ENCODE measurements at places on chromosomes 1 and 21.

GRCh38 chr21:19197950-19198349 lies 794.4 kb upstream of the TMPRSS15 start:
- no peak for DNase-seq

- no peak for DNase-seq
Observed at GRCh38 chr1:12038356-12039163, 19.3 kb downstream of the MIIP start.

GRCh38 chr1:192546596-192547190 lies 28.9 kb upstream of the RGS1 start:
- DNase-seq: no peak

DNA sequence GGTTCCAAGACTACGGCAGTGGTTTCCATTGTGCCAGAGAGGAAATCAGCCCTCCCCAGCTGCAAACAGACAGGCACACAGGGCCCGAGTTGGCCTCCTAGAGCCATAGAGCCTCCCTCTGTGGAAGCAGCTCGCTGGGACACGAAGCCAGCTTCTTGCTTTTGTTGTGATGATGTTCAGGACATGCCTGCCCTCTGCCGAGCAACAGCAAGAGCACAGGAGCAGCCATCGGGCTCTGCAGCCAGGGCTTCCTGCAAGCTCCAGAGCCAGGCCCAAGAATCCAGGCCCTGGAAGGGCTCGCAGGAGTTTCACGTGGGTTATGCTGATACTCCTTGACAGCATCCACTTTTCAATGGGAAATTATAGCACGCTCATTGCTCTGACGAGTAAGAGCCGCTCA lies 18.5 kb downstream of the NPHP4 start:
- DNase-seq: peak; percentile 59

DNA sequence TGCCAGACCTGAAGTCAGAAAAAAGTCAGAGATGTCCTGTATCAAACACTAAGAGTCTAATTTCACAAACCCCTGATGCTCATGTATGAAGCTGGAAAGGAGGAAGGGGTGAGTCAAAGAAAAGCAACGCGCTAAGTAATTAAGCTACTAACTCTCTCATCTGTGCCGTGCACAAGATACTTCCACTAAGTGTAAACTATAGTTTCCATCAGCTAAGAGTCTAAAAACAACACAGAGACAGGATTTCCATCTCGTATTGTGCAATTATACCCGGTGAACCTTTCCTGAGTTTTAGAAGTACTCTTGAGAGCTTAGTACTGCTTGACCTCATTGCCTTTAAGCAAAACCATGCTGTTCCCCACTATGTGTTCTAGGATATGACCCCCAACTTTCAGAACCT lies 19.0 kb downstream of the DNALI1 start:
- DNase-seq: no peak

- peak; percentile 93 for DNase-seq
Observed at GRCh38 chr1:155323729-155324036, 3.0 kb downstream of the RUSC1 start.

DNA sequence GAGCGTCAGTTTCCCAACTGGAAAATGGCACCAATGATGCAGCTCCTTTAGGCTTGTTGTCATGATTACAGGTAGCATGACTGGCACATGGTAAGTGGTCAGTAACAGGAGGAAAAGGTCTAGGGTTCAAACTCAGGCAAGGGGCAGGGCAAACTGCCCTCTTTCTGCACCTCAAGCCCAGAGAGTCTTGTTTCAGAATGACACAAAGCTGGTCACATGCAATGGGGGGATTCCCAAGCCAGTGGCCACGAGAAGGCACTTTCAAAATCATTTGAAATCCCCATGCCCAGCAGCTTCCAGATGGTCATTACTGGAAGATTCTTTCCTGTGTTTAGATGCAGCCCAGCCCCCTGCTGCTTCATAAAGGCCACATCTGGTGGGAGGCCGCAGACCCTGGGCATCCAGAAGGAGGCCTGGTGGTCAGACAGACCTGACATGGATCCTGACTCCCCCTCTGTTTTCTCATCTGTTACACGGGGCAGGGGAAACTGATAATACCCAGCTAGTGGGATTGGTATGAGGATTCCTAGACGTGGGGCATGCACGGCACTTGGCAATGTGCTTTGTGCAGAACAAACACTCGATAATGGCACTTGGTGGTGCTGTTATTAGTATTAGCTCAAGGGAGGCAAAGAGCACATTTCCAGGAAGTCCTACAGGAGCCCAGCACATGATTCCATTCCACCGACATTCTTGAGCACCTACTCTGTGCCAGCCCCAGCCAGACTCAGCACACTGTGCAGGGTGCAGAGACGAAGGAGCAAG lies 6.9 kb upstream of the PLA2G2D start:
- no peak for DNase-seq

DNA sequence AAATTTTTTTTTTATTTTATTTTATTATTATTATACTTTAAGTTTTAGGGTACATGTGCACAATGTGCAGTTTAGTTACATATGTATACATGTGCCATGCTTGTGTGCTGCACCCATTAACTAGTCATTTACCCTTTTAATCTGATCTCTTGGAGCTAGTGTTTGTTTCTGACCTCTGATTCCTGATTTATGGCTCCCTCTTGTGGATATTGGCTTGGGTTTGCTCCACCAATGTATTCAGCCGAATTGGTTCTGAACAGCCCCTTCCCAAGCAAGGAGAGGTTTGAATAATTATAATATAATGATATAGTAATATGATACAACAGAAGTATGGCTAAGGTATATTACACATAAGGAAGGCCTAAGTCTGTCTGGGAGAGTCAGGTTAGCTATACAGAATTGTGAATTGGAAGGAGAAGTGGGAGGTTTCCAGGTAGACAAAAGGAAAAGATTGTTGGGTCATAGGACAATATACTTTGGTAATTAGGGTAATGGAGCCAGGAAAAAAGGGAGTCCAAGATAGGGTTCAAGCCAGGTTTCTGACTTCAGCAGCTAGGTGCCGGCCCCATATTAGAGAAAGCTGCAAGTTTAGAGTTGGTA lies 53.1 kb upstream of the HMCN1 start:
- DNase-seq: peak; percentile 41

- peak; percentile 2 for DNase-seq
Observed at GRCh38 chr1:211474451-211474850, 17.5 kb downstream of the RD3 start.

- no peak for DNase-seq
Observed at GRCh38 chr1:160646711-160647328, at the start of gene SLAMF1. Gene SLAMF1 (minus strand): TSS chr1:160647044. CDS start chr1:160646945, 99 bp downstream.

DNA sequence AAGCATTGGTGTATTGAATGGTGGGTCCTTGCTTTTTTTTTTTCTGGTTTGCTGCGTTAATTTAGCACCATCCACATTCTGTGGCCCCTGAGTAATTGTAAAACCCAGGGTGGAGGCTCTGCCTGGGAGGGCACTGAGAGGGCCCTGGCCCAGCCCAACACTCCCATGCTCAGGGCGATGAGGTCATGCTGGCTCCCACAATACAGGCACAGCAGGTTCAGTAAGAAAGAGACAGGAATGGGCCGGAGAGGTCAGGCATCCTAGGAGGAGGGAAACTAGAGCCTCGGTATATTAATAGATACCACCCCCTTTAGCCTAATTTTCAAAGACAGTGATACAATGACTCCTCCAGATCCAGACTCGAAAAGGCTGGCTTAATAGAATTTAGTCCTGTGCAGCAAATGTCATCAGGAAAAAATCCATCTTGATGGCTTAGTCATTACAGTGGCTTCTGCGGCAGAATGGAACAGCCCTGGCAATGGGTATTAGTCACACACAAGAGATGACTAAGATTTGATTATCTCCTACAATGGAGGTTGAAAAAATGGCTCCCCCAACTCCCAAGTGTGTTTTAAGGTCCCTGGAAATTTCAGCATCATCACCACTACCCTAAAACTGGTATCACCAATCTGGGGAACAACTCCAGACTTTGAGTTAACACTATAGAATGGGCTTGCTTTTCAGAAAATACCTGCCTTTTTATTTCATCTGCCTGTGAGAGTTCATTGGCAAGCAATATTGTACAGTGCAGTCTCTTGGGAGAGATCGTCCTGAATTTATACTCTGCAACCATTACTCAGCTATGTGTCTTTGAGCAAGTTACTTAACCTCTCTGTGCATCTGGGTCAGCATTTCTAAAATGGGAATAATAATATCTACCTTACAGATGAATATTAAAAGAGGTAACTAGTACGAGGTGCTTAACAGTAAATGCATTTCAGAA lies 43.9 kb upstream of the LYST start:
- DNase-seq: peak; percentile 89

DNA sequence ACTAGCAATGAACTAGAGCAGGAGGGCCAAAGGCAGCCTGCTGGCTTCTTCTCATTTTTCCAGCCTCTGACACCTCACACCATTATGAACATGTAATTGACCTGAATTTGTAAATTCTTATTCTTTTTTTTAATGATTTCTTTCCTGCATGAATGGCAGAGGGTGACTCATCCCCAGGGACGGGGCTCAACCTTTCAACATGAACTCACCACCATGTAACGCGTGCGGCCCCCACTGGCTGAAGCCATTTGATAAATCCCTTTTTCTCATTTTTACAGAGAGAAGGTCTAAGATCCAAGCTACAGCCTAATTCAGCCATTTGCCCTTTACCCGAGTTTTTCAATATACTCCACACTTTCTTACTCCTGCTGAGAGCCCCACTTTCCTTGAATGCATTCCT lies 9.3 kb upstream of the ETS2 start:
- DNase-seq: no peak

DNA sequence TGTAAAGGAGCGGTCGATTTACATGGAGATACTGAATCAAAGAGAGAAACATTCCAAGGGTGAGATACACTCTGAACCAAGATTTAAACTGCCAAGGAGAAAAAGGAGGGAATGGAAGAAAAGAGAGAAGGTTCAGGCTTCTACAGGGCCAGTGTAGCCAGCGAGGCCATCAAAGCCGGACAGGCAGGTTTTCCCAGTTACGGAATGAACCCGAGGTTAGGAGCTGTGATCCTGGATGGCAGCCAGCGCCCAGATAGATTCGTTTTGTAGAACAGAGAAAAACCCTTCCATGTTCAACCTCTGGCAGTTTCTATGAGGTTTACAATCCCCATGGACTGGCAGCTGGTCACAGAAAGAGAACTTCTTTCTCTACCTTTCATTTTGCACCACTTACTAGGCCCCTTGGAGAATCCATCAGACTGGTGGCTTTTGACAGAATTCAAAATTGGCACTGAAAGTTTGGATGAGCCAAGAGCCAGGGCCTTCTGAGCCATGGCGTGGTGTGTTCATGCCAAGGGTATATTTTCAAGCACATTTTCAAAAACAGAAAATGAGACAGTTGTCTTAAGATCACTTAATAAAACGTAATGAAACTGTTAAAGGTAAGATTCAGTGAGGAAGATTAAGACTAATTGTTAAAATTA lies 171.5 kb downstream of the RUNX1 start:
- DNase-seq: no peak

GRCh38 chr1:39091845-39092645 lies 65.9 kb downstream of the NDUFS5 start:
- peak; percentile 60 for DNase-seq

DNA sequence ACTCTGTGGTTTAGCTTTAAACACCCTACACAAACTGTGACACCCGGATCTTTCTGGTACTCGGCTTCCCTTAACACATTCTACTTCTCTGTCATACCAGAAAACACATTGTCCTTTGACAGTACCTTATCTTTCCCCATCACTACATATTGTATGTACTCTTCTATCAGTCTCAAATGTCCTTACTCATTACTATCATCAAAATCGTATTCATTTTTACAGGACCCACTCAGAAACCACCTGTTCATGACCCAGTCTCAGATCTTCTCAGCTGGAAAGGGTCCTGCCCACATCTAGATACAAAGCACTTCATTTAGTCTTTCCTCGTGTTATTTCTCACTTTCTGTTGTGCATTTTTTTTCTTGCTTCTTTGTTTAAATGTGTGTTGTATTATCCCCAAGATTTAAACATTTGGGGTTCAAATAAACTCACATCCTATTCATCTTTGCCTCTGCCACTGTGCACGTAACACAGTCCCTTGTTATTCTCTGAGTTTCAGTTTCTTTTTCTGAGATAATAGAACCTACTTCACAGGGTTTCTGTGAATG lies 27.7 kb downstream of the CD34 start:
- DNase-seq: no peak

GRCh38 chr1:12469990-12470389 lies 148.0 kb downstream of the DHRS3 start:
- DNase-seq: no peak

DNA sequence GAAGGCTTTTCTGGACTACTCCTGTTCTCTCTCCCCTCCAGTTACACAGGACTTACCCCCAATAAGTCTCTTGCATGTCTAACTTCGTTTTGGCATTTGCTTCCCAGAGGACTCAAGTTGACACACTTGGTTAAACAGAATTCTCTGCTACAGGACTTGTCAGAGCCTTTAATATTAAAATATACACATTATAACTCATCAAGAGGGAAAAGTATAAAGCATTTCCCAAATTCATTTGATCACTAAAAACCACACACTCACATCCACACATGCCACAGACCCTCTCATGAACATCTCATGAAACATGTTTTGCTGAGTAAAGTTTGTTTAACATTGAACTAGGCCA lies 8.7 kb upstream of the CAPN2 start:
- no peak for DNase-seq

- DNase-seq: peak; percentile 85
Observed at GRCh38 chr1:13960375-13960987, 260.5 kb downstream of the PRDM2 start.

DNA sequence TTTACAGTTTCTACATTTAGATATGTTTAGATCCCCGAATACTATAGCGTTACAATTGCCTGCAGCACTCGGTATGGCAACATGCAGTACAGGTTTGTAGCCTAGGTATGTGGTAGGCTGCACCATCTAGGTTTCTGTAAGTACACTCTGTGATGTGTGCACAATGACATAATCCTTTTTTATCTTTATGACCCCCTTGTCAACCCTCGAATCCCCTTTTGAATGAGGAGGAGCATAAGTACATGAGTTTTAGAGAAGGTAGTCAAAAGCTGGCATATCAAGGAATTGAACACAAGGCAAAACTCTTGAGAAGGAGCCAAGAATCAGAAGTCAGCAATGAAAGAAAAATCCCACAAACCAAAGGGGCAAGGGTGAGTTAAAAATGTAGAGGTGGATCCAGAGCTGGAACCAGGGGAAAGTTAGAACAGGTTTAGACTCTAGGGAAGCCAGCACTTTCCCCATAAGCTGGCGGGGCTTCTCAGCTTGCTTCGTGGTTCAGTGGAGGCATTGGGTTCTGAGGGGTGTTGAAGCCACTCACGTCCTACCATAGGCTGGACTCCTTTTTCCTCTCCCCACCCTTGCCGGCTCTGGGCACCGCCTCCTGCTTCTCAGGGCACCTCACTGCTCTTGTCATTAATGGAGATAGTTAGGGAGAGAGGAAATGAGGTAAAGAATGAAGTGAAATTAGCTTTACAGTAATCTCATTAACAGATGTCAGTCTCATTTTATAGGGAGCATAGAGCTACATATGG lies 31.3 kb downstream of the OLFML3 start:
- DNase-seq: no peak
